ENCODE measurements at places on chromosomes 11 and 22.

- no peak for DNase-seq
These were observed 277.0 kb downstream of the SBF2 start for GRCh38 chr11:10017050-10017449.

DNA sequence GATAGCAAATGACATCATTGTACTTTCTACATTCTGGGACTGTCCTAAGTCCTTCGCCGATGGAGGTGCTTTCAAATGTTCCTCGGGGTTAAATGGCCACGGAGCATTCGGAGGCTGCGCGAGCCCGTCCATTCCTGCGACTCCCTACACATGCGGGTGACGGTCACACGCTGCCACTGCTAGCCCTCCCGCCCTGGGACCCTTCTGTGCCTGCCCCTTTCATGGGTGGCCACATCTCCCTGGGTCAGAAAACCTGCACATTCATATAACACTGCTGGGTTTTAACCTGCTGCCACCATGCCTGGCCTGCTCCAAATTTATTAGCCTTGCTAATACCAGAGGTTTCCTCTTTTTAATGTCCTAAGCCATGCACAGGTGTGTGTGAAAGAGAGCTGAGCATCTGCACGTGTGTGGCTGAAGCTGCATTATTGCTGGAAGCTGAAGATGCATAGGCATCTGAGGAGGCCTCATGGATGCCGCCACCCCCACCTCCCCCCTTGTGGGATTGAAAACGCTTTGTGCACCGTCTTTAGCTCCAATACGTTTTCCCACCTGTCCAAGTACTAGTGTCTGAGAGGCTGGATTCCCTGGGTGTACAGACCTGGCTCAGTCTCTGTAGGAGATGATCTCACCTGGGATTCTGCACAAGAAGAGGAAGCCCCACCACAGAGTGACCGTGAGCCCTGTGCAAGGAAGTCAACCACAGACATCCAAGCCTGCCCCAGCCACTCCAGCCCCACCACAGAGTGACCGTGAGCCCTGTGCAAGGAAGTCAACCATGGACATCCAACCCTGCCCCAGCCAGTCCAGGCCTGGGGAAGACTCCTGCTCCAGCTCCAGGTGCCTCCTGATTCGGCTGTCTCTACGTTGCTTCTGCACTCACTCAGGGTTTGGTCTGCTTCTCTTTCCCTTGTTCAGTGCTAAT lies 626.4 kb downstream of the BRD1 start:
- DNase-seq, result no peak

DNA sequence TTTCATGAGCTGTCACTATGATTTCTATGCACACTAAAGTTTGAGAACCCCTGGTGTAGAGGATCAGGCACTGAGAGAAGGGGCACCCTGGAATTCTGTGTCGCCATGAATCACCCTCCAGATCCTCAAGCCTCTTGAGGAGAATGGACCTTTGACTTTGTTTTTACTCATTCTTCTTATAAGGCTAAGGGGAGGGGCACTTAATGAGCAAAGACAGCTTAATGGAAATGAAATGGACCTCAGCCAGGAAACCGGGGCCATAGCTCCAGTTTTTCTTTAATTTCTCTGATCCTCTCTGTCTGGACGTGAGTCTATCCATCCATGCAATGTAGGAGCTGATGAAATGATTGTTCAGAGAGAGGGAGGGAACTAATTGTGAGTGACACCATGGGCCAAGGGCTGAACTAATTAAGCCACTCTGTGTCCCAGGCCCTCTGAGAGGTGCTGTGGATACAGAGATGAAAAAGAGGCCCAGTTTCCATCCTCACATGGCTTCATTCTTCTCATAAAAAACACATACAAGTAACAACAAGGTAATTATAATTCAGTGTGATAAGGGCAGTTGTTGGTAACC lies 32.8 kb downstream of the OR2AT4 start:
- DNase-seq, result no peak

- DNase-seq, result no peak
These were observed 1.8 kb upstream of the CYP2D6 start for GRCh38 chr22:42132457-42132856.

GRCh38 chr11:2533587-2534133 lies 88.9 kb downstream of the KCNQ1 start:
- DNase-seq, result no peak

DNA sequence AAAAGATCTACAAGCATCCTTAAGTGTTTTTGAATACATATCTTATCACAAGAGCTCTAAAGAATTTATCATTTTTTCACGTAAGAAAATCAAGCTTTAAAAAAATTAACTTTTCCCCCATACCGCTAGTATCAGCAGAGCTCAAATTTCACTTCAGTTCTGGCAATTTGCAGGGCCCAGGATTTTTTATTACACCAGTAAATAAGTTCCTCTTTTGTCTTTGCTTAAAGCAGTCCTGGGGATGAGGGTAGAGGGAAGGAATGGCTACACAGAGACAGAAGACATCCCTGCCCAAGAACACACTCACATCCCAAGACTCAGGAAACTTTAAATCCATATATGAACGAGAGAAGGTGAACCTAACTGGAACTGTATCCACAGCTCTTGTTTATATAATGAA lies 22.6 kb upstream of the SORL1 start:
- no peak for DNase-seq

- no peak for DNase-seq
These were observed 23.8 kb downstream of the ART5 start for GRCh38 chr11:3617990-3618389.

- DNase-seq, result no peak
These were observed 65.4 kb downstream of the SMCO4 start for GRCh38 chr11:93477684-93478234.

DNA sequence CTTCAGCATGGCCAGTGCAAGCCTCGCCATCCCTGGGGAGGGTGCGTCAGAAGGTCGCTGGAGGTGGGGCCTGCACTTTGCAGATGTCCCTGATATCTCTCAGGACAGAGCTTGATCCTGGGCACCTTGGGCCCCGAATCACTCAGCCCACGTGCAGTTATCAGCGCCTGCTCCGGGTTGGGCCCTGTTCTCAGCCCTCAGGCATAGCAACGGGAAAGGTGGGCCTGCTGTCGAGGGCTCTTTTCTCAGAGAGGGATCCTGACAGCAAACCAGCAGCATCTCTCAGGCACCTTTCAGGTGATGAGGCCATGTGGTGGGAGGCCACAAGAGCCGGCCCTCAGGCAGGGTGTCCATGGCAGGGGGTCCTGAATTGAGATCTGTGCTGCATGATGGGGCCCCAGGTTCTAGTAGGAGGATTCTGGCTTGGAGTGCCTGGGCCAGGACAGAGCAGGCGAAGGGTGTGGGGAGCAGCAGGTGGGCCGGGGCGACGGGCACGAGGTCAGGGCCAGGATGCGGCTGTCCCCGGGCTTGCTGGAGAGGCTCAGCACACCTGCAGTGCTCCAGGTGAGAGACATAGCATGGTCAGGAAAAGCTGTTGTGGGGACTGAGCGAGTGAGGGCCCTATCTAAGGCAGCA lies 280.5 kb downstream of the TBC1D22A start:
- DNase-seq, result no peak

DNA sequence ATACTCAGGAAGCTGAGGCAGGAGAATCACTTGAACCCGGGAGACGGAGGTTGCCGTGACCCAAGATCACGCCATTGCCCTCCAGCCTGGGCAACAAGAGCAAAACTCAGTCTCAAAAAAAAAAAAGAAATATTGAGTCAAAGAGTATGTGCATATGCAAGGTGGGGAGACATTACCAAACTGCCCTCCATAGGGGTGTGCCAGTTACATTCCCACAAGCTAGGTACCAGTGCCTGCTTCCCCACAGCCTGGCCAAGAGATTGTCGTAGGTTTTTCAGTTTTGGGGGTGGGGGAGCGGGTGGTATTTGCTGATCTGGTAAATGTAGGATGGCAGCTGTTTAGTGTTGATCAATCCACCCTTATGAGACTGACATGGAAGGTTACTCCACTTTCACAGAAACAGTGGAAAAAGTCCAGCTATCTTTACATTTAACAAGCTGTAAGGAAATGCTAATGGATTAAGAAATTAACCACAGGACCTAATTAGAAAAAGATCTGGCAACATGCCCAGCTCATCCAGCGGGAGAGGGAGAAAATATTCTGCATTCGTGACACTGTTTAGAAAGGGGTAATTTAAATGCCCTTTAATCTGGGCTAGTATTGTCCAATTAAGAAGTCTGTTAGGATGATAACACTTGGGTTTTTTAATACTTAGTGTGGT lies 89.4 kb downstream of the PACS1 start:
- DNase-seq, result no peak

- no peak for DNase-seq
These were observed 111.8 kb upstream of the TMEM45B start for GRCh38 chr11:129703846-129704245.

- DNase-seq, result no peak
These were observed 135.1 kb upstream of the TTC12 start for GRCh38 chr11:113179181-113179704.

- DNase-seq, result no peak
These were observed 70.3 kb downstream of the MAML2 start for GRCh38 chr11:96272529-96273222.

DNA sequence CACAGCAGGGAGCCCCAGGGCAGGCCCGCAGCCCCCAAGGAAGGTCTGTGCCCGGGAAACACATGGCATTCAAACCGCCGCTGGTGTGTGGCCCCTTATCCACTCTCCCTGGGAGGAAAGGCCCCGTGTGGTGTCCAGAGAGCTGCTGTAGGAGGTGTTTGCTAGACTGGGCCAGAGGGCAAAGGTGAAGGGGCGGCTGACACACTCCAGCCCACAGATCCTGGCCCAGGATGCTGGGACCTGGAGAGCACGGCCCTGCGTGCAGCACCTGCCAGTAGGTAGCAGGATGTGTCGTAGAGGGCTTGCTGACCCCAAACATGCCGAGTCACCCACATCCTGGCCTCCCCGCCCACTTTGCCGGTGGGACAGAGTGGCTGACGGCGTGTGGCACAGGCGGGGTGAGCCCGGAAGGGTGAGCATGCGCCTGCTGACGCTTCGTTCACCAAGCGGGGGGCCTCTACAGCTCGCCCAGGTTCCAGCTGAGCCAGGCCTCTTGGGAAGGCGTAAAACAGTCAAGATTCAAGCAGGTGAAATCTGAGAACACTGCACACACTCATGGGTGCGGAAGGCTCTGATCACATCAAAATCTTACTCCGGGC lies 11.0 kb downstream of the OSBPL5 start:
- no peak for DNase-seq

GRCh38 chr11:130042093-130042591 lies 27.6 kb upstream of the APLP2 start:
- peak; percentile 72 for DNase-seq

GRCh38 chr11:102564110-102564509 lies 33.6 kb upstream of the MMP7 start:
- no peak for DNase-seq

GRCh38 chr11:5541427-5541826 lies 6.9 kb downstream of the OR52H1 start:
- DNase-seq, result no peak

GRCh38 chr11:64060861-64061444 lies 25.2 kb downstream of the FLRT1 start:
- DNase-seq, result peak; percentile 40

DNA sequence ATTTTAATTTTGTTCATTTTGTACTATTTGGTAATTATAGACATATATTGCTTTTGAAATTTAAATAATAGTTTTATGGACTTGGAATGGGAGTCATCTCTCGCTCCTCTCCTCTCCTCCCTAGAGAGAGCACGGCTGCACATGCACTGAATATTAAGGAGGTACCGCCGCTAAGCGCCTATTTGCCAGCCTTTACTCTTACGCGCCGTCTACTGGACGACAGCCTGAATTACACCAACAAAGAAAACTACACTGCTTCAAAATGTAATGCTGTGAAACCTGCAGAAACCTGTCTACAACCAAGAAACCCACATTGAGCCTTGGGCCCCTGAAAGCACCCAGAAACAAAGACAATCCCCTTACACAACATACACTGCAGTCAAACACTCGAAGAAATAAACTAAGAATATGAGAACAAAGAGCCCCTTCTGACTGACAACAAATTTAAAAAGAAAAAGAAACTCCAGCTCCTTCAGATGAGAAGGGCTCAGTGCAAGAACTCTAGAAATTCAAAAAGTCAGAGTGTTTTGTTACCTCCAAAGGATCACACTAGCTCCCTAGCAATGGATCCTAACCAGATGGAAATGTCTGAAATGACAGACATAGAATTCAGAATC lies 737.2 kb downstream of the LRRC4C start:
- no peak for DNase-seq

- peak; percentile 9 for DNase-seq
These were observed 12.0 kb upstream of the ANO3 start for GRCh38 chr11:26319906-26320305.

- DNase-seq, result no peak
These were observed 21.0 kb upstream of the ADSL start for GRCh38 chr22:40325315-40325714.

- no peak for DNase-seq
These were observed 117.0 kb downstream of the WT1 start for GRCh38 chr11:32318071-32319055.

GRCh38 chr11:128018692-128019091 lies 568.7 kb downstream of the ETS1 start:
- no peak for DNase-seq

DNA sequence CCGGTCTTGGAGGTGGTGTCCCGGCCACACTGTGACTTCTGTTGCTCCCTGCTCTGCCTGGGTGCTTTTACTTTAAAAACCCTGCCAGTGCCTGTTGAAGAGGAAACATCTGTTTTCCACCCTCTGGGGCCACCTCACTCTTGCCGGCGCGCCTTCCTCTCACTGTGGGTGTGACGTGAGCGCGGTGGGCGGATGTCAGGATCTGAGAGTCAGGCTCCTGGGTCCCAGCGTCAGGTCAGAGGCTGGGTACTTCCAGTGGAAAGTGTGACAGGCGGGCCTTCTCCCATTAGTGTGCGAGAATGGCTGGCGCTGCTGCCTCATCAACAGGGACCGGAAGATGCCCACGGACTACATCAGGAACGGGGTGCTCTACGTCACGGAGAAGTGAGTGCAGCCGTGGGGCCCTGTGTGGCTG lies 54.2 kb downstream of the GRAMD4 start:
- DNase-seq, result no peak

GRCh38 chr11:125068368-125068767 lies 5.3 kb downstream of the SLC37A2 start:
- no peak for DNase-seq

GRCh38 chr11:75264971-75265370 lies 24.4 kb downstream of the TPBGL start:
- no peak for DNase-seq

- no peak for DNase-seq
These were observed 22.4 kb downstream of the MMP10 start for GRCh38 chr11:102757823-102758549.

DNA sequence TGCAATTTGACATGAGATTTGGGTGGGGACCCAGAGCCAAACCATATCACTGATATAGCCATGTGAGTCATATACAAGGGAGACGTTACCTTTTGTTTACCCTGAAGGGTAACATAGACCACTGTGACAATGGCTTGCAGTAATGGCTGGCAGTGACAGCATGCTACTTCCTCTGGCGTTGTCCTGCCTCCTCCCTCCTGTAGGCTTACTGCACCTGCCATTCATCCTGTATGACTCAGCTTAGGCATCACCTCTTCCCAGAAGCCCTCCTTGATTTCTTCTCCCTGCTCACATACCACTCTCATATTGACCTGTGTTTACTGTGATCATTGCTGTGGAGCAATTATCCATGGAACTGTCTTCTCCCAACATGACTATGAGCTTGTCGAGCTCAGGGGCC lies 12.0 kb upstream of the PVALB start:
- no peak for DNase-seq
